ENCODE measurements at places on chromosomes 6 and 20.

DNA sequence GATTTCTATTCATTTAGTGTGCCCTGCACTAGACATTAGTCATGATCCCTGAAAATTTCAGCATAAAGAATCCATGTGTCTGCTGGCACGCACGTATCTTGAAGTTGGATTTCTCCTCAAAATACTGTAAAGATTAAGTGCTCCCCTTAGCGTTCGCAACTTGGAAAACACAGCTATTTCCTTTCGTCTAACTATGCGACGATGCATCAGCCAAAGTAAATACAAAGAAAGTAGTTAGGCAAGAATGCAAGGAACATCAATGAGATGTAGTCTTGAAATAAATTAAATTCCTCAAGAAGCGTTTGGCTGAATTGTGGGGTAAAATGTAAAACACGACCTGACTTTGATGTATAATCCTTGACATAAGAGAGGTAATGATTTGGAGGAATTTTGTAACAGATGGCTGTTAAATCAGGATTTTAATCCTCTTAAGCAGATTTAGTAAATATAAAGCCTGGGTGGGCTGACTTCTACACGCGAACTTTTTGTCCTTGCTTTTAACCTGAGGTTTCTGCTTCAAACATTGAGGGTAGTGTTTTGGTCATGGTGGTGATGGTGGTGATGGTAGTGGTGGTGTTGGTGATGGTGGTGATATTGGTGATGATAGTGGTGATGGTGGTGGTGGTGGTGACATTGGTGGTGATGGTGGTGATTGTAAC lies 88.2 kb downstream of the FOXF2 start:
- DNase-seq = no peak

- no peak for DNase-seq
These were observed 31.9 kb downstream of the COMMD7 start for GRCh38 chr20:32711346-32711745.

DNA sequence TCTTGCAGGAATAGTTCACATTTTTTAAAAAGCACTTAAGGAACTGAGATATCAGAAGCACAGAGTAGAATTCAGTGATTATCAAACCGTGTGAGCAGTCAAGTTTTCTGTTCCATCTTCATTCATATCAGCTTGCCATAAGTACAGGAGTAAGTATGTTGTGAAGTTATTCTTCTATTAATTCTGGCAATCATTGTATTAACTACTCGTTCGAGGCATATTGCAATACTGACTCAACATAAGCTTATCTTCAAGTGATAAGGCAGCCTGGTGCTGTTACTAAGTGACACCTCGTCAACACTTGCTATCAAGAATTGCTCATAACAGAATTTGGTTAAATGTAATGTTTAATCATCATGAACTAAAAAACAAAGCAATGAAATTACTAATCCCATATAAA lies 75.7 kb upstream of the SNX9 start:
- DNase-seq = no peak

DNA sequence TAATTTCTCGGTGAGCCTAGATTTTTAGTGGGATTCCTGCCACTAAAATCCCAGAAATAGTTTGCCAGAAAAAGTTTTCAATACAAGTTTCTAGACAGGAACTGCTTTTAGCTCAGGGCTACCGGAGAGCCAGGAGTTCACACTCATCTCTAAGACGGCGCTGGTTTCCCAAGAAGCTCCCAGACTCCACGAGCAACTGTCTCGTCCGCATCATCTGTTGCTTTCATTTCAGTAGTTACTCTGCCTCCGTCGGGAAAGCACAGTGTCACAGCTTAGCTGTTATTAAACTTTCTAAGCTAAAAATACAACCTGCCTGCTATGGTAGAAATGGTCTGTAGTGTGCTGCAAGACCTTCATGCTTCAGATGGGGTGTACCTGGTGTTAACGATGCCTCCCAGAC lies 197.3 kb upstream of the SNX9 start:
- no peak for DNase-seq

DNA sequence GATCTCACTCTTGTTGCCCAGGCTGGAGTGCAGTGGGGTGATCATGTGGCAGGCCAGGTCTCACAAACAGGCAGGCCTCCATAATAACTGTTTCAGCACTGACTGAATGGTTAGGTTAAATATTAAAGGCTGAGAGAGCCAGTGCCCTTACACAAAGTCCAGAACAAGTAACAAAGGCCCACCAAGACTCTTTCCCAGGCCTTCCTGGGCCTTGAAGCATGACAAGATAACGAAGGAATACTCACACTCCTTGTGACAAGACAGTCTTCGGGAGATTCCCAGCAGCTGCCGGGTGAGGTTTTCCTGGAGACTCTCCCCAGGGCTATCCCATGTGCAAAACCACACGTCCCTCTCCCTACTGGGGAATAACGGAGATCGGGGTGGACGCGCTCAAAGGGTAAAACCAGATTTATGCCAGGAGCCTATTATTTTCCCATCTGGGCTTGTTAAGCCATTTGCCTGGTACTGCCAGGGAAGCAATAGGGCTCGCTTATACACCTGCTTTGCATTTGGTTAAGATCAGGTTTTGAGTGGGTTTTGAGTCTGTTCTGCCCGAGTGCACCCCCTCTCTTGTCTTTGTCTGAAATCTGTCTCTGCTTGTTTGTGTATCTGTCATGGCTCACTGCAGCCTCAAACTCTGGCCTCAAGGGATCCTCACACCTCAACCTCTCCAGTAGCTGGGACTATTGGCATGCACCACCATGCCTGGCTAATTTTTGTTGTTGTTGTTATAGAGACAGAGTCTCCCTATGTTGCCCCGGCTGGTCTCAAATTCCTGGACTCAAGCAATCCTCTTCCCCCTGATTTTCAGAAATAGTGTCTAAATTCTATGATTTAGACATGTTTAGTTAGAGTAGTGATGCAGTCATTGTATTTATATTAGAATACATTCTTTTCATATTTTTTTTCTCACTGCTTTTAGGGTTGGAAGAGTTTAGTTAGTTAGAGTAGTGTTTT lies 1.4 kb upstream of the ENPP3 start:
- DNase-seq = no peak

GRCh38 chr6:2110504-2110903 lies 134.9 kb downstream of the GMDS start:
- no peak for DNase-seq

GRCh38 chr6:98384334-98384733 lies 450.0 kb upstream of the POU3F2 start:
- no peak for DNase-seq

DNA sequence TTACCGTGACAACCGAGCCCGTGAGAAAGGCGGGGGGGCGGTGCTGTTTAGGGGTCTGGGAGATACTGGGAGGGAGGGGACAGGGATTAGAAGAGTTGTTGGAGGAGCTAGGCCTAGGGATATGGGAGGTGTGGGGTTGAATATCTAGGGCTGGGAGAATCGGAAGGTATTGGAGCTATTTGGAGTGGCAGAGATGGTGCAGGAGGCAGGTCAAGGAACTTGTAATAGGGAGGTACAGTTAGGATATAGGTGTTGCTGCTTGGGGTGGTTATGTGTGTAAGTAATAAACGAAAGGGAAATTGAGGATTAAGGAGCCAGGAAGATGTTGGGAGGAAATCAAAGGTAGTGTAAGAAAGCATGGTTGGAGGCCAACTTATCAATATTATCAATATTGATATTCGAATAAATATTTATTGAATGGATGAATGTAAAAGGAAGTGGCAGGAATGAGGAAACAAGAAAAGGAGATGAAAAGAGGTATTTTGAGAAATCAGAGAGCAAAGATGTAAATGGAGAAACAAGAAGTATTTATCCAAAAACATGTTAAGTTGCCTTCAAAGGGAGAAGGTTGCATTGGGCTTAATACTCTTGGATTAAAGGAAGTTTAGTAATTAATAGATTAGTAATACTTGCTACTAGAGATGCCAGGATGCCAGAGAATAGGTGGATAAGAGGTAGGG lies 602 bp downstream of the PPP1R11 start:
- no peak for DNase-seq

GRCh38 chr6:44265722-44266233 lies 427 bp upstream of the NFKBIE start:
- DNase-seq = no peak

DNA sequence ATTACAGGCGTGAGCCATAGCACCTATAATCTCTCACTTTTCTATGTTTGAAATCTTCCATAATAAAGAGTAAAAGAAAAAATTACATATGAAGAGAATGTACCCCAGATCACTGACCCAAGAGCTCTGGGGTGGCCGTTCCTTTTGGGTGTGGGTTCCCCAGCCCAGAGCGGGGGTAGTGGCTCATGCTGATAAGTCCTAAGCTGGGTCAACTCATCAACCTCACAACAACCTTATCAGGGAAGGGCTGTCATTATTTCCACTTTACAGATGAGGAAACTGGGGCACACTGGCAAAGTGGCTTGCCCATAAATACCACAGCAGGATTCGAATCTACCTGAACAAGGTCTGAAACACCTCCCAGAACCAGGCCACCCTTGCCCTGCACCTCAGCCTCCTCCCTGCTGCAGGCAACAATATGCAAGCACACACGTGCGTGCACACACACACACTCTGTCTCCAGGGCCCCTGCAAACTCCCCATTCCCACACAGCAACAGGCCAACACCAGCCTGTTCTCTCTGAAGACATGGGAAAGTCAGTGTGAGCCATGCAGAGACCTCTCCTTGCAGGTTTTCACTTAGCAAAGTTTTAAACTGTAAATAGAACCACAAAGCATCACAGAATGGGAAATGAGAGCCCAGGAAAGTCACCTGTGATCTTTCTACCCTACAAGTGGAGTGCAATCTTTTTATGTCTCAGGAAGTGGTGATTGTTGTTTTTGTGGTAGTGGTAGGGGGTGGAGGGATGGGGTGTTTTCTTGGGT lies 27.7 kb downstream of the BFSP1 start:
- DNase-seq = no peak

DNA sequence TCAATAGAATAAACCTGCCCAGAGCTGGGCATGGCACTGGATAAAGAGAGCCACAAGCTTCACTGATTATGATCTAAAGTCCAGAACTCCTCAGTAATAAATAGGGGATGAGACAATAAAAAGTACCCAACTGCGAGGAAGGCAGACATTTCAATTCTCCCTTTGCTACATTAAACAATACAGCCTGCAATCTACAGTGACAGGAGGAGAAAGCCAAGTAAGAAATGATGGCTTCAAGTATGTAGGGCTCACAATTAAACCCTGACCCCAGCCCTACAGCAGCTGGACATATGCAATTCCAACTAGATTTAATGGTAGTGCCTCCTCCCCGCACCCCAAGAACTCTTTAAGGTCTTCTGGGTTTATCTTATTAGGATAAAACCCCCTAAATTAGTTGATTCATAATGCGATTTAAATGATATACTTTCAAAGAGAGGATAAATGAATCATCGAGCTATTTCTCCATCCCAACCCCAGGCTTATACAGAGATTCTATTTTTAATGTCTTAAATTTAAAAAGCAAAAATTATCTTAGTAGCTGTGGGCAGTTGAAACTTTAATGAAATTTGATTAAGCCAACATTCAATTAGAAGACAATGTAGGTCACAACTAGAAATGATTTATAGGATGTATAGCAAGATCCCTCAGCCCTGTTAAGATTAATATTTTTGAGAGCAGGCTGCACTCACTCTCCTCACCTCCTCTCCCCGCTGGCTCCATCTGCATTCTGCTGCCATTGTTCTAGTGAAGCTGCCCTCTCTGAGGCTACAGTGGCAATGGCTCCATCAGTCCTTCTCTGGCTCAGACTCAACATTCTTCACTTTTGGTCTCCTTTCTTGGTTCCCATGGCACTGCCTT lies 57.1 kb downstream of the OGFRL1 start:
- DNase-seq = no peak

GRCh38 chr20:20204256-20204655 lies 151.9 kb downstream of the CFAP61 start:
- no peak for DNase-seq

GRCh38 chr6:2376429-2377355 lies 131.3 kb upstream of the GMDS start:
- DNase-seq = no peak

DNA sequence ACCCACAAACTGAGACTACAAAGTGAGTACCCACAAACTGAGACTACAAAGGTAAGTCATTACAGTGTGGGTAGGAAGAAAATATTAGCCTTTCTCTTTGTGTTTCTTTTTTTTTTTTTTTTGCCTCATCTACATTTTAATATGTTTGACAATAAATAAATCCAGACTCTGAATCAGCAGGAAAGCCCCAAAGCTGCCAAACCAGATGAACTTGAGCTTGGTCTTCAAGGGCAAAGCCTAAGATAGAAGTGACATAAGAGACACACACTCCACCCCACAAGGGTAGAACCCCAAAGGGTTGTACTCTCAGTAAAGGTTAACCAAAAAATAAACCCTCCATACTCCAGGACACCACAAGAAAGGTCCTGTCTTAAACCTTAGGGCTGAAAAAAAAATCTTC lies 326.8 kb upstream of the ARID1B start:
- no peak for DNase-seq

- DNase-seq = no peak
These were observed 315.1 kb downstream of the THBS2 start for GRCh38 chr6:168938546-168938945.

DNA sequence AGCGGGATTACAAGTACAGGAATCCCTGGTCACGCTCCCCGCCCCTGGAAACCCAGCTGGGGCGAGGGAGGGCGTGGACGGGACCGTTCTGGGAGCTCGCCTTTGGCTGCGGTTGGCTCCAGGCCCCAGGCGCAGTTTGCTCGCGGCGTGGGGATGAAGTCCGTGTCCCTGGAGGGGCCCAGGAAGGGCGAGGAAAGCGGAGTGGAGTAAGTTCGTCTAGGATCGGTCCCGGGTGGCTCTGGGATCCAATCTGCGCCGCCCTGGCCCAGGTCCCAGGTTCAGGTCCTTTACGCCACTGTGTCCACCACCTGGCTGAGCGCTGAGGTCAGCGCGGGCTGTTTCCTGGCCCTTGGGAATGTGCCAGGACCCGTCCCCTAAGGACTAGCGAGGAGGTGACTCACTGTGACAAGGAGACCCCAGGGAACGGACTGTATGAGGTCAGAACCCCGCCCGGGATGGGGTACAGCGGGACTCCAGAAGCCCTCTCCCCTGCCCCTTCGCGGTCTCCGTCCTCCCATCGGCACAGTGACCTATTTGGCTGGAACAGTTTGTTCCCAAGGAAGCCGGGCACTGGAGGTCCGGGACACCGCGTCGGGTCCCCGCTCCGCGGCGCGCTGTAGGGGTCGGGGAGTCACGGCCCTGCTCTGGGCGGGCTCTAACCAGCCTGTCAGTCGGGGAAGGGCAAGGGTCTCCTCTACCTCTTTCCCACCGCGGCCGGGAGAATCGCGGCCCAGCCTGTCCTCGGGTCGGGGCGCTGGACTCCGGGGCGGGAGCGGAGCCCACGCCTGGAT lies 724 bp downstream of the CDKN1A start:
- peak; percentile 31 for DNase-seq

DNA sequence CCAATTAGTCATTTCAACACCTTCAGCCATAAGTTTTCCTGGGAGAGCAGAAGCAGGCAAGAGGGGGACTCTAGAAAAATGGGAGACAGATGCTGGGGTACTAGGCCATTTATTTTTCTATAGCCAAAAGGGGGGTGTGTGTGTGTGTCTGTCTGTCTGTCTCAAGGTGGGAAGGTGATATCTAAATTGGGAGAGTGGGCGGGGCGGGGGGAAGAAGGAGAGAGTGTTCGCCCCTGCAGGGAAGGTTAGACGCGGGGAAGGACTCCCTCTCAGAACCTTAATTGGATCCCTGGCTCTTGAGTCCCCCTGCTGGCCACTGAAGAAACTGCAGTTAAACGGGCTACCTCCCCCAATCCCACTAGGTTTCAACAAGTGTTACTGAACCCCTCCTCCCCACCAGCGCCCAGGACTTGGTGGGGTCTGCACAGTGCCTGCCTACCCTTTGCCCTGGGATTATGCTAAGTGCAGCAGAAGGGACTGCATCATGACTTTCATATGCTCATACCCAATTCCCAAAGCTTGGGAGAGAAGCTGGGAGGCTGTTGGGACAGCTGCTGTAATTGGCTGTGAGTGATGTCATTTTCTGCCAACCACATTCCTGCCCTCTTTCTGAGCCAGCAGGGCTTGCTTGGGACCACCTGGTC lies 45.8 kb downstream of the FOXP4 start:
- peak; percentile 58 for DNase-seq

Measured in effector memory CD4-positive, alpha-beta T cell (primary cell).